ENCODE measurements at places on chromosomes 4 and X.

DNA sequence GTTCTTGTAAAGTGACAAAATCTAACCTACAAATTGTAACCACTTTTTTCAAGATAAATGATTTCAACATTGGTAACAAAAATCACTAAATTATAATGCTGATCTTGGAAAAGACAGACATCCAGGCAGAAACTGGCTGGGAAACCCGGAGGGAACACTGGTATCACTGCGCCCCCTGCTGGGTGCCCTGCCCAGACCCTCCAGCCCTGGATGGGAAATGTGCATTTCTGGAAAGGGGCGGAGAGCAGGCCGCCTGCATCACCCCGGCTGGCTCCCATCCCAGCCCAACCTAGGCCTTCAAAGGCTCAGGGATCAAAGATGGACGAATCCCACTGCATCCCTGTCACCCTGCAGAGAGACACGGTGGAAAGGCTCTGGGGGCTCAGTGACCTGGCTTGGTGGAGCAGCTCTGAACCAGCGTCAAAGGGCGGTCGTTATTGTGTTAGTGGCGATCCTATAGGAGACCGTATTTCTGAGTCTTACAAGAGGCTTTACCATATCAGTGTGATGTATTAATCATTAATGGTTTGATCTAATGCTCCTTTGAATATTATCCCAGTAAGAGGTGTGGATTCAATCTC lies 37.3 kb downstream of the ACOX3 start:
- DNase-seq = no peak

DNA sequence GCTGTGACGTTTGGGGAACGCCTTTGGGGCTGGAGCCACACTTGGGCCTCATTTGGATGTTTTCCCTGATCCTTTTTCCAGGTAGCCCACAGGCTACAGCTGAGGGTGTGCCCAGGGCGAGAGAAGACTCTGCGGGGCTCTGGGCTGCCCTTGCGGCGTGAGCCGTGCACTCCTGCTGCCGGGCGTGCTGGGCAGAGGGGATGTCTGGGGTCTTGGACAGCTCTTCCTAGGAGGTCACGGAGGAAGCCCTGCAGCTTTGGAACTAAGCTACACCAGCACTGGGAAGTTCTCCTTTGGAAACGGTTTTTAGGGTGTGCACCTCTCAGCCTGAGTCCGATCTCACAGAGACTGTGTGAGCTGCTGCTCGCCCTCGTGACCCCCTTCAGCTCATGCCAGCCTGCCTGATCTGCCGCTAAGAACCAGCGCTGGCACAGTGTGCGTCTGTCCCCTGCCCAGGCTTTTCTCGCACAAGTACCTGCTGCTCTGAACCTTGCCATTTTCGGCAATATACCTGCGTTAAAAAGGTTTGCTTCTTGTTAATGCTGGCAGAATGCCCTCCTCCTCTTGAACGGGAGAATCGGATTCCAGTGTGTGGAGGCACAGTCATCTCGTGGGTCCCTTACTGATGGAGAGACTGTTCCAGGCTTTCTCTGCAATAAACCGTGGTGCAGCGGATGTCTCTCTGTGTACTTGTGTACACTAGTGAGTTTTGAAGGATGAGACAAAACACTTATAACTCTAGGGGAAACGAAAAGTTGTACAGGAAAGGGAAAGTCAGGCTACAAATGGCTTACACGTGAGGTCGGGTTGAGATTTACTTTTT lies 14.3 kb downstream of the MSANTD1 start:
- no peak for DNase-seq

DNA sequence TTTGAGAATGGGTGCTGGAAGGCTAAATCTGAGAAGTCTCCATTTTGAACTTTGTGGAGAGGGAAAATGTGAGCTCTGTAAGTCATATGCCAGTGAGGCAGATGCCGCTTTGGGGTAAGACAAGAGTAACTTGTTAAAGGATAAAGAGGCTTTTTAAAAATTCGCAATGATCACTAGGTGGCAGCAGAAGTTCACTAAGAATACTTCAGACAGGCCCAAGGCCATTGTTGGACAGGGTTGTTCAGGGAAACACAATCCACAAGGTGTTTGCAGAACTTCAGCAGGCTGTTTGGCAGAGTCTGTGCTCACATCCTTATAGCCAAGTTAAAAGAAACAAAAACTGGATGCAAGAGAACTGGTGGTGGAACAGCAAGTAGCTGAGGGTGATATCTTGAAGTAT lies 13.7 kb upstream of the PIGA start:
- no peak for DNase-seq

- DNase-seq = no peak
These were observed 12.2 kb upstream of the DUSP9 start for GRCh38 chrX:153634832-153635231.

- DNase-seq = no peak
These were observed 275.8 kb upstream of the CLNK start for GRCh38 chr4:10960389-10960788.

DNA sequence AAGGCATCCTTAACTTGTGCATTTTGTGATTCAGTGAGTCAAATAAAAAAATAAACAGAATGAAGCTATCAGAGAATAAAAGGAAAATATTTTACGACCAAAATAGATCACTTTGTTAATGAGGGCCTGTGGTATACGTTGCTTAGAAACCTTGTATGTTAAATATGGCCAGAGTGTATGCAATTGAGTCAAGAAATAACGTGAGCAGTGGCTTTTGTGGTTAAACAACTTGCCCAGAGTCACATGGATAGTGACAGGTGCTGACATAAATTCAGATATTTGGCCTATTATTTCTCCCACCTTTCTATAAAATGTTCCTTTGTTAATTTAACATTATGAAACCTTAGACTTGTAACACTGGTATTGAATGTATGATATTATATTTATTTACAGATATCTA lies 393.4 kb downstream of the PABPC4L start:
- DNase-seq = no peak

DNA sequence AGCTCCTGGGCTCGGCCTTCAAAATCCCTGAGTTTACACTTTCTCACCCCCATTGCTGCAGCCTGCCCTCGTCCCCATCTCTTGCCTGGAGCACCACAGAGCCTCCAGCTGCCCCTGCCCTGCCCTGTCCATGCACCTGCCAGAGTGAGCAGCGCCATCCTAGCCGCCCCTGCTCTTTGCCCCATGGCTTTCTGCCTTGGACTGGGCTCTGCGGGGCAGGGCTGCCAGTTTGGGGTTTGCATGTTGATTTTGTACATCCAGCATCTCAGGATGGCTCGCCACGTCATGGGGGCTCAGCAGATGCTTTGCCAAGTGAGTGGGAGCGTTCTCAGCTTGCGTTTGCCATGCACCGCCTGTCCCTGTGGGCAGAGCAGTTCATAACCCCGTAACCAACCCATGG lies 67.1 kb upstream of the HGFAC start:
- DNase-seq = no peak

DNA sequence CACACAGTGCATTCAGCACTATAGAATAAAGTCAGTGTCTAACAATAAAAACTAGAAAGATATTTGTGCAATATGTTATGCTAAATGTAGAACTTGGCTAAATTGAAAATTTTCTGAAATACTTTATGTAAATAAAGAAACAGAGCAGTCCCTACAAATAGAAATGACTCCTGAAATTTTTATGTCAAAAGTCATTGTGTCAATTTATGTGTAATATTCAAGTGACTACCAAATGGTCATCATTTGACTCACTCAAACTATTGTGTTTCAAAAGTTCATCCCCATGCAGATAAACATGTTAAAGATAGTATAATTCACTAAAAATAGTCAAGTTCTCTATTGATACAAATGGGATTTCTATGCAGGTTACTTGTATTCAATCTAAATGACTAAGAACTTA lies 17.9 kb downstream of the LRBA start:
- DNase-seq = no peak

DNA sequence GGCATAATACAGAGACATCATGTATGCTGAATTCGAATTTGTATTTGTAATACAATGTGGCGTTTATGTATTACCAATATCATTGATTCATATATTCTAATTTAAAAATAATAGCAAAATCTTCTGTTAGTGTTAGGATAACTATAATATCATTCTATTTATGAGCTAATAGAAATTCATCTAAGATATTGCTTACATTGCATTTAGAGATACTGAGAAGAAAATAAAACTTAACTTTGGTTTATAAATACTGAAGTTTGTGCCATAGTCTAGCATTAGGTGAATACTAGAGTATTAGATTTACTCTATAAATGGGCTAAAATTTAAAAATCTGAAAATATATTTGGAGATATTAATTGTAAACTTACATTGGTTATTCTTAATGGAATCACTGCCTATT lies 1590.6 kb downstream of the PCDH18 start:
- no peak for DNase-seq

All from T-helper 2 cell (primary cell).